Naive thymus-derived CD8-positive, alpha-beta T cell (primary cell): ENCODE measurements at places on chromosomes 16 and 17.

DNA sequence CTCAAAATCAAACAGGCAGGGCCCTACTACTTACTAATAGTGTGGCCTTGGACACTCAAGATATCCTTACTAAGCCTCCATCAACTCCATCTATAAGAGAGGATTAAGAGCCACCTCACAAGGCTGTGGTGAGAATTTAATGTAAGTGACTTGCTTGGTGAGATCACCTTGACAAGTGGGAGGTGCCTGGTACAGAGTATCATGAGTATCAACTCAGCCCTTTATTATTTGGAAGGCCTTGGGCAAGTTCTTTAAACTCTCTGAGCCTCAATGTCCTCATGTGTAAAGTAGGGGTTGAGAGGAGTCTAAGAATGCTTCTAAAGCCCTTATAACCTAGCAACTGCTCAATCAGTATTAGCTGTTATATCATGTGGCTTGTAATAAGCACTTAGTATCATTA is 15.0 kb downstream of the THUMPD1 start:
- DNase-seq = no peak

DNA sequence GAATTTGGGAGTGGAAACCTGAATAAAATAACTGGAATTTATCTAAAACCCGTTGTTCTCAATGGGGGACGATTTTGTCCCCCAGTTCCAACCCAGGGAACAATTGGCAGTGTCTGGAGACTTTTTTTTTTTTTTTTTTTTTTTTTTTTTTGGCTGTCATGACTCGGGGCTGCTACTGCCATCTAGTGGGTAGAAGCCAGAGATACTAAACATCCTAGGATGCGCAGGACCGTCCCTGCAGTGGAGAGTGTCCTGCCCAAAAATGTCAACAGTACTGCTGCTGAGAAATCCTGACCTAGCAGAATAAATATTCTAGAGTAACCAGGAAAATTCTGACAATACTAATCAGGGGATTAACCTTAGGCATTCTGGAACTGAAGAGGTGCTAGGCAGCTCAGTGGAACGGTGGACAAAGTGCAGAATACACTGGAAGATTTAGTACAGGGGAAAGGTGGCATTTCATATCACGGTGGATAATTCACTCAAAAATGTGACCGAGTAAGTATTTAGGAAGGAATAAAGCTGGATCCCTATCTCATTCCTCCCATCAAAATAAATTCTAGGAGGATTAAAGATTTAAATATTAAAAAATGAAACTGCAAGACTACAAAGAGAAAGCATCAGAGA is 107.6 kb downstream of the SPECC1 start:
- peak; percentile 65 for DNase-seq

DNA sequence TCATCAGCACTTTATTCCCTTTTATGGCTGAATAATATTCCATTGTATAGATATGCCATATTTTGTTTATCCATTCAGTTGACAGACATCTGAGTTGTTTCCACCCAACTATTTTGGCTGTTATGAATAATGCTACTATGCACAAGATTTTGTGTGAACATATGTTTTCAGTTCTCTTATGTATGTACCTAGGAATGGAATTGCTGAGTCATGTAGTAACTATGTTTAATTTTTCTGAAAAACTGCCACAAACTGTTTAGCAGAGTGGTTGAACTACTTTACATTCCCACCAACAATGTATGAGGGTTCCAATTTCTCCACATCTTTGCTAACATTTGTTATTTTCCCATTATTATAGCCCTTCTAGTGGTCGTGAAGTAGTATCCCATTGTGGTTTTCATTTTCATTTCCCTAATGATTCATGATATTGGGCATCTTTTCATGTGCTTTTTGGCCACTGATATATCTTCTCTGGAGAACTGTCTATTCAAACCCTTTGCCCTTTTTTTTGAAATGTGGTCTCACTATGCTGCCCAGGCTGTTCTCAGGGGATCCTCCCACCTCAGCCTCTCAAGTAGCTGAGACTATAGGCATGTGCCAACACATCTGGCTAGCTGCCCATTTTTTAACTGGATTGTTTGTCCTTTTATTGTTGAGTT is 26.3 kb downstream of the SMURF2 start:
- no peak for DNase-seq

DNA sequence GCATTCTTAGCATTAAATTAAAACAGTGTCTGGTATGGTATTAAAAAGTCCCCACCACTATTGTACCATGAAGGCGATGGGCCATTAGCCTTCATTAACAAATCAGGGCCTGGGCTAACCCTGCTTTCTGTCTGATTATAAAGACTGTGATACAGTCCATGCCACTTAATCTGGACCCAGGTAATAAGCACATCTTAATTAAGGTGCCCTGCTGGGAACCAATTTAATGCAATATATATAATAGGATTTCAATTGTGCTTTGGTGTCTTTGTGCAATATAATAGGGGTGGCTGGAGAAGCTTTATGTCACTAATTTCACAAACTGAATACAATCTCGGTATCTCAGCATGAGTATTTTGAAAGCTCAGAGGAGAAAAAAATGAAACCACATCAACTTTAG is 64.4 kb upstream of the CDH8 start:
- DNase-seq = no peak

DNA sequence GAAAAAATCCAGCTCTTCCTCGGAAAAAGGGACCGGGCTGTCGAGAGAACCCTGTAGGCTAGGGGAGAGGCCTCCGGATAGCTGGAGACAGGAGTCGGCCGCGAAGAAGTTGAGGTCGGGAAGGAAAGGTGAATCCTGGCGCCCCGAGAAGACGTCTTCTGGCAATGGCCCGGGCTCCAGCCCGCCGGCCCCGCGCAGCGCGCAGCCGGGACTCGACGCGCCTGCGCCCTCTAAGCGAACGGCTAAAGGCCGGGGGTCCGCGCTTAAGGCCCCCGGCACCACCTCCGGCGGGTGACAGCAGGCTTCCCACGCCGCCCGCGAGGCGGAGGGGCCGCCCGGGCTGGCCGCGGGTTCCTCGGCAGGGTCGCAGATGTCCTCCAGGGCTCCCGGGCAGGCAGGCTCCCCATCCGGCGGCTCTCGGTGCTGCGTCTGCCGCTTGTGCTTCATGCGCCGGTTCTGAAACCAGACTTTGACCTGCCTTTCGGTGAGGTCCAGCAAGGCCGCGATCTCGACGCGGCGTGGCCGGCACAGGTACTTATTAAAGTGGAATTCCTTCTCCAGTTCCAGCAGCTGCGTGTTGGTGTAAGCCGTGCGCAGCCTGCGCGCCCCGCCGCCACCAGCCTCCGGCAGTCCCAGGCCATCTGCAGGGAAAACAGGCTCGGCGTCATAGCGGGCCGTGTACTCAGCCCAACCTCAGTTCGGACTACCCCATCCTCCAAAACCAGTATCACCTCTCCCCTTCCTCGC is 1.6 kb downstream of the HOXB2 start:
- peak; percentile 52 for DNase-seq
